ENCODE measurements at places on chromosomes 4 and X. TPM values are rescaled to one million over a fixed set of nuclear protein-coding genes. Genes with fewer than 3 reads are reported as not detected.
A peak's percentile ranks its signal among the peaks of the same experiment; 100 is the strongest.

DNA sequence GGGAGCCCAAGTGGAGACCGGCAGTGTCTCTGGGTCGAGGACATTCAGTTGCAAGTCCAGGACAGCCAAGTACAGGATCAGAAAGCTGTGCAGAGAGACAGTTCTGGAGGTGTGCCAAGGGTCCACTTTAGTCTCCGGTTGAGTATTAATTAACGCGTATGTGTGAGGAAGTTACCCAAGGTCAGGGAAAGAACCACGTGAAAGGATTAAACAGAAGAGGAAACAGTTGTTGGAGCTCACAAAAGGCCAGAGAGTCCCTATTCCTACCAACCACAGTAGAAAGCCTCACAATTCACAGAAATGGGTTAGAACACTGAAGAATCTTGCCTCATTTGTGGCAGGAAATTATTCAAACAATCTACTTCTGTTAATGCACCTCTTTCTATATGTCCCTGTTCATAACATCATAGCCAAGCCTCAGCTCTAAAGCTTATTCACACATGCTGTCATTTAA lies 17.9 kb upstream of the NSUN7 start:
- peak; percentile 35 for DNase-seq

GRCh38 chr4:122658818-122659295 lies 38.0 kb upstream of the IL21 start:
- DNase-seq: no peak

NAA15 gene
- polyA plus RNA-seq: 3.8 TPM

DNA sequence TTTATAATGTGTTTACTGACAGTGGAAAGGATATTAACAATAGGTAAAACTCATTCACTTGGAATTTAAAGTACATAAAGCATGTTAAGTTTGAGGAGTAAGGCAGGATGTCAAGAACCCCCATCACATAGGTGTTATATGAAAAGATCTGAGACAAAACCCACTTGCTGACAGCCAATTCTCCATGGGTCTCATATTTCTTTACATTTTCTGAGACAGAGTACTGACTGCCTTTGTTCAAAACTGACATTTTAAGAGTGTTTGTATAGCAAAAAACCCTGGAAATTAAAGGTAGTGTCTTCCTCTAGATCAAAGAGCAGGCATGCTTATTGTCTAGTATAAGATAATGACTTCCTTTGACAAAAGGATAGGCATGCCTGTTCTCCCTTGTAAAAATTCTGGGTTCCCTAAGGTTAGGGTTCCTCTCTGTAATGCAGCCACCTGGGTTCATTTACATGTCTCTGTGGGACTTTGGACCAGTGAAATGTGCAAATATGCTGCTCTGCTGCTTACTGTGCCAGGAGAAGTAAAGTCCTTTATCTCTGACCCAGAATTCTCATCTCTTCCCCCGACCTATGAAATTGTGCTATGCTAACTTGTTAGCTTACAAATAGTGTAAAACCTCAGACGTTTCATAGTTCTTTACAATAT lies 123.6 kb downstream of the PCDH18 start:
- DNase-seq: no peak

MAGEA10 gene
- polyA plus RNA-seq: not detected

GATA1 gene
- polyA plus RNA-seq: not detected

Measured in brain (organoid and tissue), 16 donors.